ENCODE measurements at places on chromosomes 13 and 19.

DNA sequence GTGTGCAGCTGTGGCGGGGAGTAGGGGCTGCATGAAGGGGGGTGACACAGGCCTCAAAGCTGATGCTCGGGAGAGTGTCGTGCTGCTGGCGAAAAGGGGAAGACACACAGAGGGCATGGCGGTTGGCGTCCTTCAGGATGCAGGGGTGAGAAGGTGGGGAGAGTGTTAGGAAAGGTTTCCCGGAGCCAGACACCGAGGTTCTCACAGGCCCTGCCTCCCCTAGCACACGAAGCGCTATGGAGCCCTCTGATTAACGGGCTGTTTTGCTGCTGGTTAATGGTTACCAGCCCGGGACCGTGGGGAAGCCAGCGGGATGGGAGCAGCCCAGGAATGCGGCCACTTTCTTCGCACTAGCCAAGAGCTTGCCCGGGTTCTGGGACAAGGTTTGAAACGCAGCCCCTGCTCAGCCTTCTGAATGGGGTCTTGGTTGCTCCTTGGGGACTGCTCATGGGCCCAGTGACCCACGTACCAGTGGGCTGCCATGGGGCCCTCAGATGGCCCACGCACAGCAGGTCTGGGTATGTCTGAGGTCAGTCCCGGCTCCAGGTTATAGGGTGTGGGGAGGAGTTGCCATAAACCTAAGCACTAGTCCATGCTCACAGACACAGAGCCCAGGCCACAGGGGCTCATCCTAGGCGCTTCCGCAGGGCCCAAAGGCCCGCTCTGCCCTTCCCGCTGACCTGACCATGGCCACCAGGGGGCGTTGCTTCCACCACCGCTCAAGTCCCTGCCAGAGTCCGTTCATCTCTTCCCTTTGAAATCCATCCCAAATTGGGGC lies 31.3 kb upstream of the ISYNA1 start:
- no peak for DNase-seq

GRCh38 chr19:8705742-8706141 lies 7.1 kb upstream of the ACTL9 start:
- no peak for DNase-seq

DNA sequence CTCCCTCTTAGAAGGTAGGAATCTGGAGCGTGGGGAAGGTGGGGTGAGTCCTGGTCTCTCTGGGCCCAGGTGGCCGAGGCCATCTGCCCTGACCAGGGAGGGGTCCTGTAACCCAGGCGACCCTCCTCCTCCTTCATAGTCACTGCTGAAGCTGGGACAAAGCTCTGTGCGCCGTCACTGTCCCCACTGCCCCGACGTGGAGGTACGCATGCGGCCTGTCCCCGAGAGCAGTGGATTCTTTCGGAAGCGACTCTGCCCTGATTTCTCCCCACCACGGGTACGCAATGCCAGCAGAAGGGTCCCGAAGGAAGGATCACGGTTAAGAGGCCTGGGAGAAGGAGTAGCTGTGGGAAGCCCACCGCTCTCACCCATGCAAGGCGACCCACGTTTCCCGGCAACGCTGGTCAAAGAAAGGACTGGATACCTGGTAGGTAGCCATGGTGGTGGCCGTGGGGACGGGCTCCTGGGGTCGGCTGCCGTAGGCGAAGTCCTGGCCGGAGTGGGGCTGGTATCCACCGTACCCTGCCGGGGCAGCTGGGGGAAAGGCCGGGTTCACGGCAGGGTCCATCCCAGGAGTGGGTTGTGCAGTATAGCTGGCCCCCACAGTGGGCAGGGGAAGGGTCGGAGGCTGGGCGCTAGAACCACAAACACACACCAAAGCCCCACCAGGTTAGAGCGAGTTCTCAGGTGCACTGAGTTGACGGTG lies 34.3 kb downstream of the ZFR2 start:
- DNase-seq = no peak

DNA sequence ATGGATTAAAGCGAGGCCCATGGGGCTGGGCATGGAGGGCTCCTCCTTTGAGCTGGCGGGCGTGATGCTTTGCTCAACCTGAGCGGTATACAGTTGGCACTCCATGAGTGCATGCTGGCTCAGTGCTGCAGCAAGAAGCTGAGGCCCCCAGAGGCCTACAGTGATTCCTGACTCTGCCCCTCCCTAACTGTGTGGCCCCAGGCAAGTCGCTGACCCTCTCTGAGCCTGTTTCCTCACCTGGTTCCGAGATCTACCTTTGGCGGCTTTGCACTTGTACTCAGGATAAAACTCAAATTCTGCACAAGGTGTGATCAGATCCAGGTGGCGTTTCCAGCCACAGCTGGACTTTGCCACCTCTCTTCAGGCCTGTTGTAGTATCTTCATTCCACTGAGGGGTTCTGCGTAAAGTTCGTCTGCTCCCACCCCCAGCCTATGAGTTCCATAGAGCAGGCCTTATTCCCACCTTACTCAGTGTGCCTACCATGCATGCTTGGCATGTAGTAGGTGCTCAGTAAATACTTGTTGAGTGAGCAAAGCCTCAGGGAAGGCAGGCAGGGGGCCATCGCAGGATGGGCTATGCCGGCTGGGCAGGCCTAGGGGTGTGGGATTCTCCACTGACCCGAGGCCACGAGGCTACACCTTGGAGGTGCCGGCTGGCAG lies 7.9 kb downstream of the LRP3 start:
- no peak for DNase-seq

GRCh38 chr19:45753548-45753947 lies 15.5 kb downstream of the SIX5 start:
- DNase-seq = no peak

DNA sequence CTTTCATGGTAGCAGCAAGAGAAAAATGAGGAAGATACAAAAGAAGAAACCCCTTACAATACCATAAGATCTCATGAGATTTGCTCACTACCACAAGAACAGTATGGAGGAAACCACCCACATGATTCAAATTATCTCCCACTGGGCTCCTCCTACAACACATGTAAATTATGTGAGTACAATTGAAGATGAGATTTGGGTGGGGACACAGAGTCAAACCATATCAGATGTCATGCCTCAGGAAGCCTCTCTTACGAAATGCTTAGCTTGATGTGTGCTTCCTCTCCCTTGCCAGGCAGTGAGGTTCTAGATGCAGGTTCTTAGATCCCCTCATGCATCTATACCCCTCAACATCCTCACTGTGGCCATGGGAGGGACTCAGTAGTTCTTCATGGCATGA lies 63.2 kb upstream of the RGCC start:
- no peak for DNase-seq

GRCh38 chr13:94921181-94921580 lies 208.8 kb upstream of the SOX21 start:
- peak; percentile 47 for DNase-seq

GRCh38 chr13:22405891-22406290 lies 735.0 kb downstream of the FGF9 start:
- DNase-seq = no peak

DNA sequence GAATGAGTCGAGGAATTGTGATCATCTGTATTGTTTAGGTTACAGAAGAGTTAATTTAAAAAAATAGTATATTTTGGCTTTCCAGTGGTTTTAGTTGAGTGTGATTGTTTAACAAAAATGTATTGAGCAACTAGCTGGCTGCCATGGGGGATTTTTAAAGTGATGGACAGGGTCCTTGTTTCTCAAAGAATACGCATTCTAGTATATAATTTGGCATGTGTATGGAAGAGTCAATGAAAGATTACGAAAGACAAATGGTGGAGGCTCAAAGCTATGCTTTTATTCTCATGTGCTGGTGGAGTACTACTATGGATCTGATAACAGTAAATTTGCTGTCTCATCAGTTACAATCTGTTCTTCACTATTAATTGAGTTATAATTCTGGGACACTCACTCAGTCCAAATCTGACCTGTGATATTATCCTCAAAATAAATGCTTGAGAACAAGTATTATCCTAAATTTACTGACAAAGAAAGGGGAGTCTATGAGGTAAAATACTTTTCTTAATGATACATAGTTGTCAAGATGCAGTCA lies 240.0 kb downstream of the GPC6 start:
- DNase-seq = no peak

DNA sequence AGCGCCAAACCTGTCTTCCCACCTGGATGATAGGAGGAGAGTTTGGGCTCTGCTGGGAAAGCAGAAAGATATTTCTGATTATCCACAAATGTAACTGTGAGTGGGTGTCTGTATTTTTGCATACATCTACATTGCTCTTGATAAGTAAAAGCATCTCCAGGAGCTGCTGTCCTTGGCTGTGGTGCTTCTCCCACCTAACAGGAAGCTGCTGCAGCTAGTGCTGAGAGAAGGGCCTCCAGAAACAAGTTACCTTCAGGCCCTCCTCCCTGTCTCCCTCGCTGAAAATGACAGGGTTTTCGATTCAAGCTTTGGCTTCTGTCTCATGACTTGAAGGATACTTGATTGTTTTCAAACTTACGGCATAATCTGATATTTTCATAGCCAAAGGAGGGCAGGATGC lies 90.1 kb downstream of the FOXO1 start:
- no peak for DNase-seq
